Muscle of arm (tissue), 14 donors: ENCODE measurements at places on chromosomes 3 and 15. TPM values are rescaled to one million over a fixed set of nuclear protein-coding genes. Genes with fewer than 3 reads are reported as not detected.

- DNase-seq = no peak
These were observed 29.8 kb downstream of the IRAK2 start for GRCh38 chr3:10194328-10195071.

The DCLK3 gene
- 1.9 TPM for polyA plus RNA-seq

The ADGRG7 gene
- polyA plus RNA-seq = not detected

The IMPG2 gene
- 1.2 TPM for polyA plus RNA-seq

The CPN2 gene
- 0.08 TPM for polyA plus RNA-seq

The EXD1 gene
- not detected for polyA plus RNA-seq

DNA sequence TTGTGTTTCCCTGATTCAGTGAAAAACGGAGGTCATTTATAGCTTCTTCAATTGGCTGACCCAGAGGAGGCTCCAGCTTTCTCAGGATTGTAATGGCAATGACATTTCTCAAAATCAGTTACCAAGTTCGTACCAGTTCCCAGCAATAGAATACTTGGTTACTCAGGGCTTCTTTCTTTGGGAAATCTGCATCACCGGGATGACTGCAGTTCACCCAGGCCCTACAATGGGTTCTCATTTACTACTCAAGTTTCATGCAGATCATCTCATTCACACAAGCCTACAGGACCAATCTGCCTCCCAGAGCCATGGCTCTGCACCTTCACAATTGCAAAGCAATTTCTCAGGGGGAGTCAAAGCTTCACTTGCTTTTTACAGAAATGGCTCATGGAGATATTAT lies 109.6 kb downstream of the FHIT start:
- no peak for DNase-seq

GRCh38 chr3:37182816-37183215 lies 8.4 kb upstream of the LRRFIP2 start:
- DNase-seq = no peak

DNA sequence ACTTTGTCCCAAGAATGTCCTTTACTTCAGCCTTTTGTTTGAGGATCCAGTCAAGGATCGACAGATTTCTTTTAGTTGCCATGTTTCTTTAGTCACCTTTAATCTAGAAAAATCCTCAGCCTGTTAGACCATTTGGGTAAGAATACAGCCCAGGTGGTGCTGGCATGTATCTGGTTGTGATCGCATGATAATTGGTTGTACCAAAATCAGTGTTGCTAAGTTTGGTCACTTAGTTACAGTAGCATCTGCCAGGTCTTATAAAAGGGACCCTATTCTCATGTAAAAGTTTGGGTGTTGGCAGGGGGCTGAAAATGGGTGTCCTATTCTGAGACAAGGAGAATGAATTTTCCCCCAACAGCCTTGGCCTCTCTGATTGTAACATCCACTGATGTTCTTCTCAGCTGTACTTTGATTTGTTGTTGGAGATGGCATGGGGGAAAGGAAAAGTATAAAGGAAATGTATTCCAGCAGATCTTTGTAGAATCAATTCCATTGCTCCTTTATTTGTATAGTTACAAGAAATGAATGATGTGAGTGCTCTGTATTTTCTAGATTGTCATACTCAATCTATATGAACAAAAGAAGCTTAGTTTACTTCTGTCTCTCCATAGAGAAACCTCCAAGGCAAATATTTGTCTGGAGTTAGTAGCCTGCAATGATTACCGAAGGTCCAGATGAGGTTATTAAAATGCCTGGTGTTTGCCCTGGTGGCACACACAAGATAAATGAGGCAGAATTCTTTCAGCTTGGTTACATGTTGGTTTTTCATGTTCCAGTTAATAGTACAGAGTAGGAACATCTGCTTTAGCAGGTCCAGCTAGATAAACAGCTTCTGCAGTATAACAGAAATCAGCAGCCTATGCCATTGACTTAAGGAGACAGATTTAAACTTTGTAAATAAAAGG lies 65.7 kb downstream of the CMTM8 start:
- no peak for DNase-seq

The SH3GL3 gene
- 8.0 TPM for polyA plus RNA-seq

The VIPR1 gene
- polyA plus RNA-seq = 15.6 TPM

GRCh38 chr3:143098032-143098764 lies 21.4 kb upstream of the CHST2 start:
- DNase-seq = no peak

- no peak for DNase-seq
These were observed 35.4 kb downstream of the BCL2L10 start for GRCh38 chr15:52076889-52077781.

DNA sequence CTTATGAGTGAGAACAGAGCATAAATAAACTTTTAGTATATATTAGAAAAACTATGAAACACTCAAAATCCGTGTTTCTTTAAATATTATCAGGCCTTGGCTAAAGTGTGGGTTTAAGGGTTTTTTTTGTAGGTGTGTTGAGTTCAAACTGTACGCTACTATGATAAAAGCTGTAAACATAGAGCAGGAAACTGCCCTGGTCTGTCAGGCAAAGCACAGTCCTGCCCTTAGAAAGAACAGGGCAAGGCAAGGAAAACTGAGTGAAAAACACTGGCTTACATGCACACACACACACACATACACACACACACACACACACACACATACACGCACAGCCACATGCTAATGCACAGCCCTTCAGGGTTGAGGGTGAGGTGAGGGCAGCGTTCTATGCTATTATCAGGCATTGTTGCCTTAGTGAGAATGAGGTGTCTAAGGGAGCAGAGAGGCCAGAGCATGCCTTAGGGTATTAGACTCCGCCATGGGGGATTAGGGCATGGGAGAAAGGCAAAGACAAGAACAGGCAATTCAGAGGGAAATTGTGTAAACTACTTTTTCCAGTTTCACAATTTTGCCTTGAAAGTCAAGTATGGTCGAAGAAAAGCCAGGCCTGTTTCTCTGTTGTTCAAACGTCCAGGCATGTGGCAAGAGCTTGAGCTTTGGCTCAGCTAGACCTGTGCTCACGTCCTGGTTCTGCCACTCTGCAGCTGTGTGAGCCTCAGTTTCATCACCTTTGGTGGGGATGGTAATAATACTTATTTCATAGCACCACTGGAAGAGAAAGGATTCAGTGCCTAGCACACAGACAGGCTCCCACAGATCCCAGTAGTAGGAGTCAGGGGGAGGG lies 36.3 kb upstream of the TPM1 start:
- DNase-seq = no peak

DNA sequence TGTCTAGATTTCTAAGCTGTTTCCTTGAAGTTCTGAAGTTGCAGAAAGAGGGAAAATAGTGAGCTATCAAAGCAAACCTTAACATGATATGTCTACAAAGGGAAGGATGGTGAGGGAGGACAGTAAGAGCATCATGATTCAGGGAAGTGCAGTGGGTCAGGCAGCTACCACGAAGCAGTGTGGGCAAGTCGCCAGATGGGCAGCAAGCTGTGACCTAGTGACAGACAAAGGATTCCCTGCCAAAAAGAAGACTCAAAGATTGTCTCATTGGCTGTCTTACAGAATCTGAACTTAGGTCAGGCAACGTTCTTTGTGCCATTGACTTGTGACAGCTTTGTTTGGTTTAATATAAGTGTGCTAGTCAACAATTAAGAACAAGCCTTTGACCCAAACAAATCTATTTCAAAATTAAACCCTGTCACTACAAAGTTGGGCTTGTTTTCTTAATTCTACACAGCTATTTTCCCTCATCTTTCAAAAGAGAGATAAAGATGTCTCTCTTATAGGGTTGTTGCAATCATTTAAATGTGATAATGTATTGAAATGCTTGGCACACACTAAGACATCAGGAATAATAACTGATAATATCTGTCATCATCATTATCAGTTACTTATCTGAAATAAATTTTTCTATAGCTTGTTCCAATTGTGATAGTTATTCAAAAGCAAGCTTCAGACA lies 153.3 kb downstream of the ECT2 start:
- DNase-seq = no peak

The SLC6A11 gene
- not detected for polyA plus RNA-seq

DNA sequence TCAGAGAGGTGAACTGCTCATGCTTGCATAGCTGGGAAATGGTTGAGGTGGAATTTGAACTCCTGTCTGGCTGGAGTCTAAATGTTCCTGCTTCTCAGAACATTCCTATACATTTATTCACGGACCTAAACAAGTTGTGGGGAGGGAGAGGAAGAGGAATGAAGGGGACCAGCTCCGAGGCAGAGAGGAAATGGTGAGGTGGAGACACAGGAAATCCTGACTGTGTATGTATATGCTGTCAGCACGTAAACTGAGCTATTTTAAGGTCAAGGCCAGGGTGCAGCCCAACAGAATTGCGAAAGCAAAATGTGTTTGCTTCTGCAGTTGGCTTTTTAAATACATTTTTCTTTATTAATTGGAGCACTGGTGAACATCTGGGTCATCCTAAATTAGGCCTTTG lies 74.1 kb upstream of the POMGNT2 start:
- no peak for DNase-seq

DNA sequence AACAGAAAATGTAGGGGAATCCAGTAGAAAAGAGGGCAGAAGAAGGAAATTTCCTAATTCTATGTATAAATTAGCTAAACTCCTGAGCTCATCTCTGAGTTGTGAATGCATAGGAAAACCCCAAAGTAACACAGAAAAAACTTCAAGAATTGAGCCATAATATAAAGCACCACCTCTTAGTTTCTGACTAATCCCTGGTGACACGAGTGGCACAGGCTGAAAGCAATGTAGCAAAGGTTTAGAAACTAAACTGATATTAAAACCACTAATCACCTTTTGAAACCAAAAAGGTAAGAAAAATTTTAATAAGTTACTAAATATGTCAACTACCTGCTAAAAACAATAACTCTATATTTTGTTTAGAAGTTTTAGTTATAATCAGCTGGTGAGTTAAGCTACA lies 255.6 kb upstream of the NECTIN3 start:
- no peak for DNase-seq

The MST1 gene
- polyA plus RNA-seq = 12.7 TPM

The CLDN1 gene
- 30.6 TPM for polyA plus RNA-seq

The CKMT1B gene
- 0.17 TPM for polyA plus RNA-seq

DNA sequence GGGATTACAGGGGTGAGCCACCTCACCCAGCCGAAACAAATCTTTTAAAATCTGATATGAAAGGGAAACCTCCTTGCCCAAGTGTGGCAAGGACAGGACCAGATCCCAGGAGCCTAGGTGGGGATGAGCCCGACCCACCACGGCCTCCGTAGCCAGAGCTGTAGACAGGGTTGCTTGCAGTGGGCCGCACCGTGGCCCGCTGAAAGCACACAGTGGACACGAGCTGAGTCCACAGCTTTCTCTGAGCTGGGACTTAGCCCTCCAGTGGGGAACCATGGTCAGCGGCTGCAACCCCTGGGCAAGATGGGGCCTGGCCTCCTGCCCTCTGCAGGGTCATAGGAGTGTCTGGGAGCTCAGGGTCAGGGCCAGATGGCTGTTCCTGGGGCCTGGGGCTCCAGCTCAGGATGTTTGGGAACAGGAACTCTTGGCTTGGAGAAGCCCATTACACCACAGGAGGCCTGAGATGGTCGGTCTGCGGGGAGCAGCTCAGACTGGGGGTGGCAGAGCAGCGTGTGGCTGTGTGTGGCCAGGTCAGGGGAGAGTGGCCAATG lies 24.7 kb downstream of the GP9 start:
- DNase-seq = no peak

- DNase-seq = no peak
These were observed 164.8 kb upstream of the ATP11B start for GRCh38 chr3:182628531-182628930.

- no peak for DNase-seq
These were observed 103.5 kb downstream of the CORO2B start for GRCh38 chr15:68682330-68682729.

The EXOSC7 gene
- polyA plus RNA-seq = 39.0 TPM

The TM6SF1 gene
- 48.8 TPM for polyA plus RNA-seq

GRCh38 chr15:77036537-77037387 lies 34.1 kb downstream of the TSPAN3 start:
- DNase-seq = no peak

GRCh38 chr3:33385423-33385822 lies 54.8 kb downstream of the UBP1 start:
- no peak for DNase-seq

DNA sequence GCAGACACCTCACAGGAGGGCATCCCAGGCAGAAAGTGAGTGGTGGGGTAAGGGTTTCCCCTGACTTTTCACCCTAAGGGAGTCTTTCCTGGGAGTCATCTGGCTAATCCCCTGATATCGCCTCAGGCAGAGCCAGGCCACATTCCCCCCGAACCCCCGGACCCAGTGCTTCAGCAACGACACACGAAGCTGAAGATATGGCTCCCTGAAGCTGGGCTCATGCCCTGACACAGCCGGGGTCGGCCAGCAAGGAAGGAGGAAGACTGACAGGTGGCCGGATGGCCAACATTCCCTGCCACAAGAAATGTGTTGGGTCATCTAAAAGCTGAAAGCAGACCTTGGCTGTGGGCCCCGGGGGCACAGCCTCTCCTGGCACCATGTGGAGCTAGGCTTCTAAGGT lies 14.4 kb downstream of the CHST13 start:
- DNase-seq = no peak

- DNase-seq = no peak
These were observed 123.8 kb downstream of the B3GALNT1 start for GRCh38 chr3:160981217-160981938.

DNA sequence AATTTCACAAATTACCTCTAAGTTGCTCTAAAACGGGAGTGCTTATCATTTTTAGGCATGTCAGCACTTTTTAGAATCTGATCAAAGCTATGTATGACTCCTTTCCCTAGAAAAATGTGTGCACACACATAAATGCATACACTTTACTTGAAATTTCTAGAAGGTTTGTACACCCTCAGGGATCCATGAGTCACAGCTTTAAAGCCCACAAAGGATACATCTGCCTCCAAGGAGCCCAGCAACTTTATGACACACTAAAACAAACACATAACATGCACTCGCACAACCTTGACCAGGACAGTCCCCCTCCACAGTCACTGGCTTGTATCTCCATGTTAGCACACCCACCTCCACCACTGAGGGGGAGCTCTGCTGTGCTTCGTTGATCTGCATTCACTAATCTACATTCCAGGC lies 722.0 kb upstream of the CFAP20DC start:
- DNase-seq = no peak

The CFAP100 gene
- 0.94 TPM for polyA plus RNA-seq

DNA sequence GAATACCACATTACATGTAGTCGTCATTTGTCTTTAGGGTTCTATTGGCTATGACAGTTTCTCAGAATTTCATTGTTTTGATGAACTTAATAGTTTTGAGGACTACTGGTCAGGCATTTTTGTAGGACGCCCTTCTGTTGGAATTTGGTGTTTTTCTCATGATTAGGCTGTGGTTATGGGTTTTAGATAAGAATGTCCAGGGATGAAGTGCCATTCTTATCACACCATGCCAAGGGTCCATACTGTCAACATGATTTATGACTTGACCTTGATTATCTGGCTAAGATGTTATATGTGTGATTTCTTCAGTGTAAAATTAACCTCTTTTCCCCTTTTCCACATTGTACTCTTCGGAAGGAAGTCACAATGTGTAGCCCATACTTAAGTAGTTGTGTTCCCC lies 135.3 kb downstream of the DIPK2A start:
- no peak for DNase-seq

The KCTD6 gene
- 13.8 TPM for polyA plus RNA-seq

DNA sequence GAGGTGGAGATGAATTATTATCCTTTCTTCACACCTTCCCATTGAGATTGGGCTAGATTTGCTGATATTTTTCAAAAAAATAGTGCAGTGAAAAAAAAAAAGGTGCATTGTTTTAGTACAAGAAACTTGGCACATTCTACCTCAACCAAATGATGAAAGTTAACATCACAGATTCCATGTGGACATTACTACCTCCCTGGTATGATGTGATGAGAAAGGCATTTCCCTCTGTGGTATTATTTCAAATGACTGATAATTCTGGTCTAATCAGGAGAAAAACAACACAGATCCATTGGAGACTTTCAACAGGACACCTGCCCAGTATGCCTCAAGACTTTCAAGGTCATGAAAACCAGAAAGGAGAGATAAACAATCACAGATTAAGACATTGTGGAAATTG lies 313.4 kb downstream of the BCHE start:
- no peak for DNase-seq

The TMIE gene
- polyA plus RNA-seq = 0.72 TPM

The RETNLB gene
- not detected for polyA plus RNA-seq
